ENCODE measurements at places on chromosomes 3 and 15.

DNA sequence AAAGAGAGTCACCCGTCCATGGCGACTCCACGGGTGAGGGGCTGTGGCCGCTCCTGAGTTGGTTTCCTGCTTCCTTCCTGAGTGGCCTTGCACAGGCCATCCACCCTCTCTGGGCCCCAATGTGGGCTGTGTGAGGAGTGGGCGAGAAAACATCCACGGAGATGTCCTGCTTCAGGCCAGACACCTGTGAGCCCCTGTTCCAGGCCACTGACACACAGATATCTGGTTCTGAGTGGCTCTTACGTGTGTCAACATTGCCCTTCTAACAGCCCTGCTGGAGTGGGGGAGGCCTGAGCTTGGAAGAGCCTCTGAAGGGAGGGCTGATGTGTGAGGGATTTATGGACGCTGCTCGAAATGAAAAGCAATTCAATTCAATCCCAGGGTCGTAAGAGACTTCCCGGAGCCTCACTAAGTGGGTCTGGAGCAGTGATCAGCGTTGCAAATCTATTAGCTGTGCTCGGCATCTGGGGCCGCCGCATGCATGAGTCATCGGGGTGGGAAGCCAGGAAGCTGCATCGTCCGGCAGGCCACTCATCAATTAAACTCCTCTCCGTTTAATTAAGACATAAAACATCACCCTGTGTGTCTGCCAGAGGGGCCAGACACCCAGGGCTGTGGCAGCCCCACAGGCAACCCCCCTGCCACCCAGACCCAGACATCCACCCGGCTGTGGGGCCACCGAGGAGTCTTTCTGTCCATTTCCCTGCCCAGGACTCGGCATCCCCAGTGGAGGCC lies 20.0 kb upstream of the PRR23E start:
- DNase-seq = no peak

DNA sequence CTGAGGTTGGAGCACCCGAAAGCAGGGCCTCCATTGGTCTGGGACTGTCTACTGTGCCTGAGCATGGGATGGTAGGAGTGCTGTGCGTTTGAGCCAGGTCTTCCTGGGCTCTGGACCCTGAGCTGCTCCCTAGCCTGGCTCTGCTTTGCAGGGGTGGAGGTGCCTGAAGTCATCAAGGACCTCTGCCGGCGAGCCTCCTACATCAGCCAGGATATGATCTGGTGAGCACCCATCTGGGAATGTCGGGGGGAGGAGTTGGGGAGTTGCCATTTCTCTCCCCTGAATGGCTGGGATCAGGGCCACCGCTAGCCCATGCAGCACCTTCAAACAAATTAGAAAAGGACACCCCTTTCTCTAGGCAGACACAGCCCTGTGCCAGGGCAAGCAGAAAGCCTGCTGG lies 20.7 kb downstream of the DUOX1 start:
- DNase-seq = no peak

GRCh38 chr3:4588466-4588865 lies 95.3 kb downstream of the ITPR1 start:
- DNase-seq = no peak

DNA sequence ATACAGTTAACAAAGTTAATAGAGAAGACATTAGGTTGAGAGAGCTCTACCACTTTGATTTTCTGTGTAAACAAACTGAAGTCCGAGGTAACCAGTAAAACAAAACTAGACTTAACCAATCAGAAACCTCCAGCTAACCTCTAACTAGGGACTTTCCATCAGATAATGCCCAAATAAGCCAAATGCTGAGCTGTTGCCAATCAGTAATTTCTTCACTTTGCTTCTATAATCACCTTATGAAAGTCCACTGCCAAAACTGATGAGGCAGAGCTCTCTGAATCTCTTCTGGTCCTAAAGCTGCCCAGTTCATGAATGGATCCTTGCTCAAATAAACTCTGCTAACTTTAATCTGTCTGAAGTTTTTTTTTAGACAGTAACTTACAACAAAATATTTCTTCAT lies 448.0 kb upstream of the NECTIN3 start:
- DNase-seq = peak; percentile 3

DNA sequence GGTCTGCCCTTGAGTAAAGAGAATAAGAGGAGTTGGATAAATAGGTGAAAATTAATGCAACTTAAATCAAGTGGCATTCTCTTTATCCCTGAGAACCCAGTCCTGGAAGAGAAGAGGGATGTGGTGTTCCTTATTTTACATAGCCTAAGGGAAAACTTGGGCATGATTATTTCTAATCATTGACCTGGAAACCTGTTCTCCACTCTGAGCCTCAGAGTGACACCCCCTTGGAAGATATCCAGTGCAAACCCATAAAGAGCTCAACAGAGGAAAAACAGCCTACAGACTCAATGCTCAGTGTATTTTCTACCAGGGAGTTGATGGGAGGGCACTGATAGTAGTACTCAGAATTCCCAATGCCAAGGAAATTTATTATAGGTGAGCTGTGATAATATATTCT lies 22.0 kb downstream of the SLC15A2 start:
- no peak for DNase-seq

DNA sequence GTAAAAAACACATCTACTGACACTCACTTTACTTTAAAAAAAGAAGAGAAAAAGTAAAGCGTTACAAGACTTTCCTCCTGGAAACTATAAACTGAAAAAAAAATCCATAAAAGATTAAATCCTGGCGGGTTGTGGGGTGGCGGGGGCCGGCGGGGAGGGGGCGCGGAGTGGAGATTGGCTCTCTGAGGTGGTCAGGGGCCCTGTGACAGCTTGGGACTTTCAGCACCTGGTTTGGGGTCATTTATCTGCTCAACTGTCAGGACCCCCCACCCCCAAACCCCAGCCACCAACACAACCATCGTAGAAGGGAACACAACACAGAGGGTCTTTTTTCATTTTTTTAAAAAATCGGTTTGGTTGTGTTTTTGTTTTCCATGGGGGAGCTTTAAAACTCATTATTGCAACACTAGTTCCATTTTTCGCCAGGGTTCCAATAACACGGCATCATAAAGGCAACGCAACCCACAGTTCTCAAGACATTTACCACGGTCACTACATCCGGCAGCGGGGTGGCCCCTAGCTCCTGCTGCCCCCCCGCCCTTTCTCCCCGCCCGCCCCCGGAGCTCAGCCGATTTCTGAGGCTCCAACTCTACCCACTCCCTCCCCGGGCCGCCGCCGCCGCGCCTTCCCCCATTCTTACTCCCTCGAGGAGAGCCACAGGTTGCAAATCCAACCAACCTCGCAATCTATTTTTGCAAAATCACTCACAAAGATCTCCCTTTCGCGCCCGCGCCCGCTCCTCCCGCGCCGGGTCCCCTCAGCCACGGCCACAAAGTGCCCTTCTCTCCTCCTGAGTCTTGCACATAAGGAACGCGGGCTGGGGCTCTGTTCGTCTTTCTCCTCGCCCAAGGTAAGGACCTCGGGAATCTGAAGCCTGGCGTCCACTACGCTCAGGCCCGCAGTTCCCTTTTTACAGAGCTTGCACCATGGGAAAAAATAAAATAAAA lies 1.8 kb downstream of the BCL6 start:
- peak; percentile 49 for DNase-seq

- no peak for DNase-seq
These were observed 31.5 kb upstream of the ADCY5 start for GRCh38 chr3:123480428-123480827.

DNA sequence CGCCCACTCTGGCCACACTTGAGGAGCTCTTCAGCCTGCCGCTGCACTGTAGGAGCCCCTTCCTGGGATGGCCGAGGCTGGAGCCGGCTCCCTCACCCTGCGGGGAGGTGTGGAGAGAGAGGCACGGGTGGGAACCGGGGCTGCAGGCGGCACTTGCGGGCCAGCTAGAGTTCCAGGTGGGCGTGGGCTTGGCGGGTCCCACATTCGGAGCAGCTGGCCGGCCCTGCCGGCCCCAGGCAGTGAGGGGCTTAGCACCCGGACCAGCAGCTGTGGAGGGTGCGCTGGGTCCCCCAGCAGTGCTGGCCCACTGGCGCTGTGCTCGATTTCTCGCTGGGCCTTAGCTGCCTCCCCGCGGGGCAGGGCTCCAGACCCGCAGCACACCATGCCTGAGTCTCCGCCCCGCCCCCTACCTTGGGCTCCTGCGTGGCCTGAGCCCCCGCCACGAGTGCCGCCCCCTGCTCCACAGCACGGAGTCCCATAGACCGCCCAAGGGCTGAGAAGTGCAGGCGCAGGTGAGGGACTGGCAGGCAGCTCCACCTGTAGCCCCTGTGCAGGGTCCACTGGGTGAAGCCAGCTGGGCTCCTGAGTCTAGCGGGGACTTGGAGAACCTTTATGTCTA lies 71.9 kb downstream of the IL12A start:
- DNase-seq = no peak

GRCh38 chr3:33099109-33099645 lies 2.2 kb upstream of the GLB1 start:
- DNase-seq = no peak

DNA sequence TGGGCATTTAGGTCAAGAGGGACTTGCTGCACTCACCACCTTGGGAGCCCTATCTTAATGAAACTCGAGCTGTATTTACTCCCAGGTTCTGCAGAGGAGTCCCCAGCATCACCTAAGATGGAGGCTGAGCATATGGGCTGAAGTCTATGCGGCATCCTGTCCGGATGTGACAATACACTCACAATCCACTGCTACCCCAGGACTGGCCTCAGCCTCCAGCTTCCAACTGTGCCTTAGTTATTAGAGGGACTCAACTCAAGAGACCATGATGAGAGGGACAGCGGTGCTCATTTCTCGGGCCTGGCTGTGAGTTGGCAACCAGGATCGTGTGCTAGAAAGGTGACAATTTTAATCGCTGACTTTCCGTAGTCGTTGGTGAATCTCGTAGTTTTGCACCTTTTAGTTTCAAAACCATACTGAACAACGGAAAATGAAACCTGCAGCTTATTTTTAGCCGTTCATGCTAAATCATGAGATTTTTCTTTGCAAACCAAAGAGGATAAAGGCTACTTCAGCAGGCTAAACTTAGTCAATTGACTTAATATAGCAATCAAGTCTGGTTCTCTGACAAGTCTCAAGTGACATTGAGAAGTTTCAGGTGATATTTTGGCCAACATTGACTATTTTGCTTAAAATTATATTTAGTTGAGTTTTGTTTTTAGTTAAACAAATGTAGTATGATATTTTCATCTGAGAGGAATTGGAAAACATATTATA lies 11.1 kb downstream of the ZBTB38 start:
- peak; percentile 51 for DNase-seq

GRCh38 chr15:65626856-65627255 lies 5.1 kb downstream of the SLC24A1 start:
- no peak for DNase-seq

DNA sequence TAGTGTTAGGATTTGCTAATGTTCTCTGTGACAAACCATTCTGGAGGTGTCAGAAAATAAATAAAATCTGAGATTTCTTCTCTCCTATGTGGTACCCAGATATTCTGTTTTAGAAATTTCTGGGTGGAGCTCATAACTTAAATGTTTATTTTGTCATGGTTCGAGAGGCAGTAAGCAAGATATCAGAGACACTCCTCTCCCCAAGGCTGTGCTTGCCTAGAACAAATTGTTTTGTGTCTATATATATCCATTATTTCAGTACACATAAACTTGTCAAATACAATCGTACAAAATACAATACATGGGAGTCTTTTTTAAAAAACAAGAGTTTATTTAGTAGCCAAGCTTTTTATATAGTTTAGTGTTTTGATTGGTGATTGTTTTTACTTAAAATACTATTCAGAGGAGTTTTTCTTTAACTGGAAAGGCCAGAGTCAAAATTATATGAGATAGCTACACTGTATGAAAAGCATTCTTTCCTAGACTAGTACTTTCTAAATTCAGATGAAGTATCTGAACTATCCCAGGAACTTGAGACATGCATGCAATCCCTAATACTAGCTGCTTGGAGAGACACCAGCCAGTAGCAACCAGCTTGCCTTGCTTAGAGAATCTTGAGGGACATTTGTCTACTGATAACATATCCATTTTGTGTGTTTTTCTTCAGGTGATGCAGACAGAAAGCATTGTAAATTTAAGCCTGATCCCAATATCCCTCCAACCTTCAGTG lies 4.7 kb downstream of the EXOG start:
- DNase-seq = no peak

DNA sequence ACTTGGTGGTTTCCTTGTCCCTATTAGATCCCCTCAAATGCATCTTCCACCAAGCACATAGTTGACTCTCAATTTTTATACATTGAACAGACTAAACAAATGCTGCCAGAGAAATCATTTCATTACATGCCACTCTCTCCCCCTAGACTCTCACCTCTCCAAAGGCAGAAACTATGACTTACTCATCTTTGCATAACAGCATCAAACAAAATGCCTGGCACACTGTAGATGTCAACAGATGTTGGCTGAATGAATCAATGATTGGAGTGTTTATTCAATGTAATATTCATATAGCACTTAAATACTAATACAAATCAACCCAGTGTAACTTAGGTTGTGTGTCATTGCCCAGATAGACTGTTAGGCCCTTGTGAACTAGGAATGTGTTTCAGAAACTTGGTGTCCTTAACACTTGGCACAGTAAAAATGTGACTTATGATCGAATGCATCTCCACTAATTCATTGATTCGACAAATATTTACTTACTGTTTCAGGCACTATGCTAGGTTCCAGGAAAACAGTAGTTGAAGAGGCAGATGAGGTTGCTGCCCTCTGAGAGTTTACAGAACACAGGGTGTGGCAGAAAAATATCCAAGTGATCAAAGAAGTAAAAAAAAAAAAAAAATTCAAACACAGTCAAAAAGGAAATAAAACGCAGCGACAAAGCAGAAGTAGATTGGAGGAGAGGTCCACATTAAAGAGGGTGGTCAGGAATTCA lies 188.5 kb upstream of the LRRN1 start:
- DNase-seq = no peak

DNA sequence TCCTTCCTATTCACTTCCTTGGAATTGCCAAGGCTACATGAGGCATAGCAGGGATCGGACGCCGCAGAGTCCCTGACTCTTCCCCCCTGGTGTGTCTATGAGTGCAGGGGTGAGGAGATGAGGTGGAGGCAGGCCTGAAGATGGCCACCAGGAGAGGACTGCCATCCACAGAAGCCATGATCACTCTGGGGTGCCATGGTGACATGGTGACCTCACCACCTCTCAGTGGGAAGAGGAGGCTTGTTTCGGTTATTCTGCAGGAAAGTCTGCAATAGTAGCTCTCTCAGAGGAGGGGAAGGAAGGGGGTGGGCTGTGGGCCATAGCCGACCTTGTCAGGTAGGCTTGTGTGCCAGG lies 57.0 kb upstream of the LIMD1 start:
- DNase-seq = no peak

DNA sequence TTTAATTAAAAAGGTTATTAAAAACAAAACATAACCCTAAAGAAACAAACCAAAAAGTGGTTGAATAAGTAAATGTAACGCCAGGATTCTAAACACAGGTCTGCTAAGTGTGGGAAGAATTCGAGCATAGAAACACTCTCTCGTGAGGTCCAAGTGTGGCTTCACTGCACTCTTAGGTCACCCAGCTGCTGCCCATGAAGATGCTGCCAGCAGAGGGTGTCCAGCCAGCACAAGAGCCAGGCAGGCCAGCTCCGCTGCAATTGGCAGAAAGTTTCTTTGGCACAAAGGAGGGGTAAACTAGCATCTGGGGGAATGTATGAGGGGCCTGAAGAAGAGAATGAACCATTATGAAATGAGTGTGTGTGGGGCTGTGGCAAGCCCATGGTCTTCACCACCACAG lies 215.7 kb upstream of the FEZF2 start:
- DNase-seq = no peak
